ENCODE measurements at places on chromosomes 5 and 9. TPM values are rescaled to one million over a fixed set of nuclear protein-coding genes. Genes with fewer than 3 reads are reported as not detected.
A peak's percentile ranks its signal among the peaks of the same experiment; 100 is the strongest.

DNA sequence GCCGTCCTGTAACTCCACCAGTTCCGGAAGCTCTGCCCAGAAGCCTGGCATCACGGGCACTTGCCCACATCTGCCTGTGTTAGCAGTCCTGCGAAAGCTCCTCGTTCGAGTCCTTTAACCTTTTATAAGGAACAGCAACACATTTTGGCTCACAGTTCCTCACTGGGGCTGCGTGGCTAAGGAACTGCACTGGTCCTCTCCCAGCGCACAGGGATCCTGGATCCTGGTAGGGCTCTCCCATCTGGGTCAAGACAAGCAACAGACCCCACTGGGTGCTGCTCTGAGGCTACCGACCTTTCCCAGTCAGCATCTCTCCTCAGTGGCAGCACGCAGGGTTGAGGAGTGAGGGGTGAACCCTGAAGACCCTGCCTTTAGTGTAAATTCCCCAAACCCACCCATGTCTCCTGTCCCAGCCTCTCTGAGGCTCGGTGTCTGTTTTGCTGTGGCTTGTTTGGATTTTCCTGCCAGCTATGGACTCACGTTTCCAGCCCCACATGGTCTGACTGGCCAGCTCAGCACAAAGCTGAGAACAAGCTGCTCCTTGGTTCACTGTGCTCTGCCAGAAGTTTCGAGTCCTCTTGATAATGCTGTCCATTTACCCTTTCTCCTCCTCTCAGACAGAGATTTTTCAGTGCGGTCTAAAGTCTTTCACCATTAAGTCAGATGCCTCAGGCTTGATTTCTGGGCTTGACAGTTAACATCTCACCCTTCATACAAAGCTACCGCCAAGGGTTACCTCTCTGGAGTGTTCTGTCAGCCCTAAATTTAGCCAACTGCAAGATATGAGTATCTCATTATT is 80.0 kb downstream of the AK8 start:
- no peaks in the 10 kb centered on the region for H3K4me1 ChIP-seq
- H3K4me3 ChIP-seq, result no peak overlapping the region
- peaks cover 23% of the 10 kb centered on the region for H3K27me3 ChIP-seq

GRCh38 chr5:153236319-153236718 is 254.2 kb upstream of the GRIA1 start:
- no peak overlapping the region for H3K4me3 ChIP-seq
- no peaks in the 10 kb centered on the region for H3K27me3 ChIP-seq
- H3K36me3 ChIP-seq, result no peaks in the 10 kb centered on the region
- no peak for DNase-seq
- H3K4me1 ChIP-seq, result no peaks in the 10 kb centered on the region

DNA sequence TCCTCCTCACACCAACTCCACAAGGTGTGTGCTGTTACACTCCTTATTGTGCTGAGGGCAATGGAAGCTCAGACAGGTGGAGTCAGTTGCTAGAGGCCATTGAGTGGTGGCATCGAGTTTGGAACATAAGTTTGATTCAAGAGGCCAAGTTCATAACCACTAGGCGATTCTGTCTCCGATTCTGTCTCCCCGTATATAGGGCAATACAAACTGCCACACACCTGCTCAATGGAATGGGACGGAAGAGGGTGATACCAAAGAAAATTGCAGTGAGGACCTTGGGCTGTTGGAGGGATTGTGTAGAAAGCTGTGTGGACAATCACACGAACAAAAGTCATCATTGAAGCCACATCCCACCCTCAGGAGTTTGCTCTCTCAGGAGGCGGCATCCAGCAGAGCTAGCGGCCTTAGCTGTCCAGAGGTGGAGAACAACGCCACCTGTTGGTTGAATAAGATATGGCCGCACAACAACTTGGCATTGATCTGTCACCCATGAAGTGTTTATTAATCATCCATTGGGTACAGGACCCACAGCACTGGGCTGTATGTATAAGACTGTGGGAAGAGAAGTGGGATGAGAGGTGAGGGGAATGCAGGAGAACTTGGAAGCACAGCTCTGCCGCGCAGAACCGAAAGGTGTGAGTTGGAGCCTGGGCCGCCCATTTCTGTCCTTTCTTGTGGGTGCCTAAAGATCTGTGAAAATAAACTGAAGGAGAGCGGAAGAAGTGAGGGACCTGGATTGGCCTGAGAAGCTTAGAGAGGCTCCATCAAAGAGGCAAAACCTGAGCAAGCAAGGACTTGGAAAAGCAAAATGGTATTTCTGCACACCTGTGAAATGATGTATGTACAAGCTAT is 16.1 kb upstream of the NEUROG1 start:
- DNase-seq, result peak; percentile 80
- no peaks in the 10 kb centered on the region for H3K4me1 ChIP-seq
- no peak overlapping the region for H3K27ac ChIP-seq
- H3K4me3 ChIP-seq, result no peak overlapping the region
- no peaks in the 10 kb centered on the region for H3K36me3 ChIP-seq
- peaks cover 43% of the 10 kb centered on the region for H3K27me3 ChIP-seq

DNA sequence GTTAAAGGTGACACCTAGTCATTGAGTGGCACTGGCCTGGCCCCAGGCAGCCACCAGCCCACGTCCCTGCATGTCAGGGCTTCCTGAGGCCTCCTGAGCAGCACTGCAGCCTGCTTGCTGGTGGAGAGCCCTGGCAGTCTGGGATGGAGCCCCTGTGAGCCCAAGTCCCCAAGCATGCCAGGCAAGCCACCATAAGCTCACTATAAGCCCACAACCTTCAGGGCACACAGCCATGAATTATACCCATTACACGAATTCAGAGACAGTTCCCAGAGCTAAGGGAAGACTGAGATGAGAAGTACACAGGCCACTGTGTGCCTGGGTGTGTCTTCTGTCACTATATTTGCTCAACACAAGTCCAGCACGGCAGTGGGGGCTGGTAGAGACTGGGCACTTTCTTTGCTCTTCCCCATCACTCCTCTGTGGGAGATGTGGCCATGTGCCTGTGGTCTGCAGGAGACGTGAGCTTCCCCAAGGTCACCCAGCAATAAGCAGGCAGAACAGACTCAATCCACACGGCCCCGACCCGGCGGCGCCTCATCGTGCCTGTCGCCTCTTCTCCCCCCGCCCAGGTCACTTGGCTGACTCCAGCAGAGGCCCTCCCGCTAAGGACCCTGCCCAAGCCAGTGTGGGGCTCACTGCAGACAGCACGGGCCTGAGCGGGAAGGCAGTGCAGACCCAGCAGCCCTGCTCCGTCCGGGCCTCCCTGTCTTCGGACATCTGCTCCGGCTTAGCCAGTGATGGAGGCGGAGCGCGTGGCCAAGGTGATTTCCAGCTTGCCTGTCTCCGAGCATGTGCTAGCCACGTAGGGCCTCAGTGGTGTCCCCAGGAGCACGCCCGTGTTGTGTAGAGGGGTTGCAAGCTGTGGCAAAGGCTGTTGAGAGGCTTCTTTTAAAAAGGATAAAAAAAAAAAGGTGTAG is 114.8 kb downstream of the WNK2 start:
- H3K4me1 ChIP-seq, result peaks cover 3% of the 10 kb centered on the region
- no peaks in the 10 kb centered on the region for H3K36me3 ChIP-seq
- H3K27me3 ChIP-seq, result no peaks in the 10 kb centered on the region
- no peak for DNase-seq
- no peak overlapping the region for H3K4me3 ChIP-seq
- no peak overlapping the region for H3K27ac ChIP-seq

DNA sequence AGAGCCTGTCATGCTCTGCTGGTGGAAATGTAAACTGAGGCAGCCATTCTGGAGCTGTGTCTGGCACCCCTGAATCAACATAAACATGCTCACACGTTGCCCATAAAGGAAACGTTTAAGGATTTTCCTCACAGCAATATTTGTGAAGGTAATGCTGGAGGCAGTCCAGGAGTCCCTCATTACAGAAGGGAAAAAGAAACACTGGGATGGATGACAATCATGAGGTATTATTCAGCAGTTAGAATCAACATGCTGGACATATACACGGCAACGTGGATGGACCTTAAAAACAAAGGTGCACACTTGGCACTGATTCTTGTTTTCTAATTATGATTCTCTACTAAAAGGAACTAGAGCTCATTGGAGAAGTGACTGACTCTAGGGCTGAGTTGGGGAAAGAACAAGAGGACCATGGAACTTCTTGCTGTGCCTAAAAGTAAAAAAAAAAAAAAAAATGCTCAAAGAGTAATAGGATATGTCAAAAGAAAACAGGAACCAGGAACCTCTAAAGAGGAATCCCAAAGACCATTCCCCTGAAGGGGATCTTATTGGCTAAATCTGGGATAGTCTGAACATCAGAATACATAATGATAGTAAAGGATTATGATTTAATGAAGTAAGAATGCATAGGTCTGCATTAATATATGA is 18.6 kb downstream of the B4GALT1 start:
- H3K27me3 ChIP-seq, result no peaks in the 10 kb centered on the region
- peaks cover 68% of the 10 kb centered on the region for H3K4me1 ChIP-seq
- no peak for DNase-seq
- no peak overlapping the region for H3K27ac ChIP-seq

TMEM174 gene
- total RNA-seq, result not detected

GRCh38 chr5:135186662-135187522 is 152.9 kb upstream of the PITX1 start:
- H3K27ac ChIP-seq, result no peak overlapping the region
- DNase-seq, result no peak
- no peaks in the 10 kb centered on the region for H3K36me3 ChIP-seq
- no peak overlapping the region for H3K4me3 ChIP-seq
- H3K27me3 ChIP-seq, result peaks cover 9% of the 10 kb centered on the region

- no peak for DNase-seq
Measured at GRCh38 chr5:65043843-65044359, 275.2 kb downstream of the CWC27 start.

ADGRD2 gene
- total RNA-seq, result not detected

RASGRF2 gene
- total RNA-seq, result 8.2 TPM

NKD2 gene
- total RNA-seq, result 1.1 TPM

DNA sequence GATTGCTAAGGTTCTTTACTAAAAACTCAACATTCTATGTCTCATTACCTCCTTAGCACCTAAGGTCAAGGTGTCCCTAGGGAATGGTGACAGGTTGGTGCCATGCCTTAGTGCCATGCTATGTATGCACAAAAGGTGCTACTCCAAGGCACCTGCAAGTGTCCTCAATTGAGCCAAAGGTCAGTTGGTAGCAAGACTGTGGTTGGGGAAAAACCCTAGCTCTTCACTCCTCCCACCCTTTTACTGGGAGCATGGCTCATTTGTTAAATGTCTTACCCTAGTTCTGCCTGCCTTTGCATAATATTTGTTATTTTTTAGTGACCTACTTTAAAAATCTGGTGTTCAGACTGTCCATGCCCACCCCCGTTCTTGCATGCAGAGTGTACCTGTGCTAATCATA is 17.0 kb downstream of the ACO1 start:
- H3K27me3 ChIP-seq, result no peaks in the 10 kb centered on the region
- H3K4me1 ChIP-seq, result no peaks in the 10 kb centered on the region
- H3K27ac ChIP-seq, result no peak overlapping the region
- DNase-seq, result no peak

- H3K27me3 ChIP-seq, result no peaks in the 10 kb centered on the region
- peak overlapping the region; percentile 98 for H3K4me3 ChIP-seq
- peak overlapping the region; percentile 98 for H3K27ac ChIP-seq
- H3K36me3 ChIP-seq, result peaks cover 59% of the 10 kb centered on the region
- H3K4me1 ChIP-seq, result peaks cover 49% of the 10 kb centered on the region
- DNase-seq, result peak; percentile 96
Measured at GRCh38 chr9:124869986-124870560, 8.1 kb downstream of the ARPC5L start.

Data from activated CD4-positive, alpha-beta T cell treated with anti-CD3 and anti-CD28 coated beads for 36 hours (primary cell).